DMS53 (cell line): ENCODE measurements at places on chromosomes 12 and 14.

GRCh38 chr12:97272471-97272870 is 190.1 kb upstream of the RMST start:
- no peak for DNase-seq

DNA sequence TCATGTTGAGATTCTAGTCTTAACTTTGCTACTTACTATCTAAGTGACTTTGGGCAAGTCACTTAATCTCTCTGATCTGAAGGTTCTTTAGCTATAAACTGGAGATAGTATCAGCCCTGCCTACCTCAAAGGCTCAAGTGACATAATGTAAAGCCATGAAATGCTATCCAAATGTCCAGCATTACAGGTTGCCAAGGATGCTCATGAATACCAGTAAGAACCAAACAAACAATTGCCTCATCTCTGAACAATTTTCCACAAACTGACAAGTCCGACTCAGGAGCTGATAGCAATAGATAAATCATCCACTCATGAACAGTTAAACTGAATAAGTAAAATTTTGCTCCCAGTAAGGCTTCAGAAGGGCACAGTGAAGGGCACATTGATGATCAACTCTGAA is 51.5 kb downstream of the LMNTD1 start:
- DNase-seq: peak; percentile 63

GRCh38 chr12:14858513-14858912 is 15.2 kb upstream of the ART4 start:
- no peak for DNase-seq

- no peak for DNase-seq
Measured at GRCh38 chr14:68952531-68953195, 26.4 kb downstream of the ACTN1 start.

DNA sequence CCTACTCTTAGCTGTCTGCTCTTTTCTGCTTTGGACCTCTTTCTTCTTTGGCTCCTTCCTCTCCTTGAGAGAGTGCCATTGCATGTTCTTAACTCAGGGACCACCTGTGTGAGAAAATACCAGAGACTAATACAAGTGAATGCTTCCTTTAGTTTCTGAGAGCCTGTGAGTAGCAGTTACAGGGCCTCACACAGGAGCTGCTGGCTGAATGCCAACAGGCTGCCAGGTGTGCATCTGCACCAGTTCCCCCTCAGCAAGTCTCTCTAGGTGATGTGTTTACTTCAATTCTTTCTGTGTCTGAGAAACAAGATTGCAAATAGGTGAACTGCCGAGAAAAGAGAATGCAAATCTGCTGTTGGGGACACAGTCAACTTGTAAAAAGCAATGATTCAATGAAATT is 108.2 kb downstream of the STXBP6 start:
- DNase-seq: peak; percentile 88

- DNase-seq: peak; percentile 52
Measured at GRCh38 chr14:24051176-24051788, 527 bp upstream of the CARMIL3 start.

- DNase-seq: peak; percentile 69
Measured at GRCh38 chr12:50765095-50765911, 1.4 kb downstream of the ATF1 start.

- DNase-seq: peak; percentile 40
Measured at GRCh38 chr14:102508410-102508773, 1.2 kb downstream of the ANKRD9 start.

GRCh38 chr12:6465467-6466183 is 4.9 kb downstream of the VAMP1 start:
- peak; percentile 94 for DNase-seq
